ENCODE measurements at places on chromosomes 1 and 21.

GRCh38 chr1:213649373-213649772 is 338.4 kb upstream of the PROX1 start:
- DNase-seq, result no peak

DNA sequence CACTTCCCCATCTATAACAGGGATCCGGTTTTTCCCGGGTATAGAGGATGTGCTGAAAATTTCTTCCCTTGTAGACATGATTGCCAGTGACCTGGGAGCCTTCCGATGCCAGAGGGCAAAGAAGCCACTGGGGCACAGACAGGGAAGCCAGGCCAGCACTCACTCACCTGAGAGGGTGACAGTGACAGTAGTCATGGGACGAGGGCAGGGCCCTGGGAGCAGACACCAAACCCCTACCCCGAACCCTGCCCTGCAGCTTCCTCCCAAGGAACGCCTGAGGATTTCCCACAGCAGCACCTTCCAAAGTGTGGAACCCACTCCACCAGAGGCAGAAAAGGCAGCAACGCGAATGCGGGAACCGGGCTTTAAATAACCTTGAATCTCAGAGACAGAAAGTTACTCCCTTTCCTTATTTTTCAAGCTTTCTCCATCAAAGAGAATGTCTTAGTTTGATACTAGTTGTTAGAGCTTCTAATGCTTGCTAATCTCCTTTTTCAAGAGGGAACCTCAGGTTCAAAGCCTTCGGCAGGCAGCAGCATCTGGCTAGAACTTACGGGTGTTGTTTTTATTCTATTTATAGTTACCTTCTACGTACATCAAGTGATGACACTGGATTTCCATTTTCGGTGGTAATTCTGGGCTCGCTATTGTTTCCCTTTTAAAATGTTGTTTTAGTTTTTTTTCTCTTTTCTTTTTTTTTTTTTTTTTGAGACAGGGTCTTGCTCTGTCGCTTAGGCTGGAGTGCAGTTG is 2.8 kb downstream of the DDOST start:
- DNase-seq, result no peak

- DNase-seq, result peak; percentile 55
Measured at GRCh38 chr1:999725-1000356, at the start of gene HES4. Gene HES4 (minus strand): TSS chr1:1000097. CDS start chr1:999973, 124 bp downstream.

GRCh38 chr1:65980237-65980636 is 187.5 kb downstream of the PDE4B start:
- no peak for DNase-seq

GRCh38 chr1:118974661-118975060 is 13.5 kb downstream of the TBX15 start:
- DNase-seq, result no peak

DNA sequence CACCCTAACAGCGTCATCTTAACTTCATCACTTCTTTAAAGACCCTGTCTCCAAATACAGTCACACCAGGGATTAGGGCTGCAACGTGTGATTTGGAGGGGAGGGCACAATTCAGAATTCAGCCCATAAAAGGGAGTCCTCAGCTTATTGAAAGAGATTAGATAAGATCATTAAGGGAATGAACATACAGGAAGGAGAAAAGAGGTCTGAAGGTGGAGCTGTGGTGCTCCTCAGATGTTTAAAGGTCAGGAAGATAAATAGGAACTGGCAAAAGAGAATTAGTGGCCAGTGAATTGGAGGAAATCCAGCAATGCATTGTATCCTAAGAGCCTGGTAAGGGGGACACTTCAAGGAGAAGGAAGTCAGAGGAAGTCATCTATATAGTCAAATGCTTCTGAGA is 113.5 kb downstream of the PROX1 start:
- DNase-seq, result no peak

GRCh38 chr1:214248311-214249085 is 32.5 kb upstream of the SMYD2 start:
- no peak for DNase-seq

DNA sequence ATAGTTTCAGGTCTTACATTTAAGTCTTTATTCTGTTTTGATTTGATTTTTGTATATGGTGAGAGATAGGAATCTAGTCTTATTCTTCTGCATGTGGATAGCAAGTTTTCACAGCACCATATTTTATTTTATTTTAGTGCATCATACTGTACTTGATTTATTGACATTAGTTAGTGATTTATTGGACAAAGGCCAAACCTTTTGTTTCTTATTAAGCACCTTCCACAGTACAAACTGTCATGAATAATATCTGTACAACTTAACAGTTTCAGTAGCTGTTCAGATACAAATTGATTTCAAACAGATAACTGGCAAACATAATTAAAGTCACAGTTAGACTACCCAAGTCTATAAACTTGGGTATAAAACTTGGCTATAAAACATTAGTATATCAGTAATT is 15.8 kb downstream of the CD1D start:
- DNase-seq, result no peak

- DNase-seq, result no peak
Measured at GRCh38 chr21:30190554-30190953, 23.9 kb upstream of the CLDN17 start.

GRCh38 chr1:44826375-44827196 is 16.5 kb downstream of the PTCH2 start:
- DNase-seq, result no peak

DNA sequence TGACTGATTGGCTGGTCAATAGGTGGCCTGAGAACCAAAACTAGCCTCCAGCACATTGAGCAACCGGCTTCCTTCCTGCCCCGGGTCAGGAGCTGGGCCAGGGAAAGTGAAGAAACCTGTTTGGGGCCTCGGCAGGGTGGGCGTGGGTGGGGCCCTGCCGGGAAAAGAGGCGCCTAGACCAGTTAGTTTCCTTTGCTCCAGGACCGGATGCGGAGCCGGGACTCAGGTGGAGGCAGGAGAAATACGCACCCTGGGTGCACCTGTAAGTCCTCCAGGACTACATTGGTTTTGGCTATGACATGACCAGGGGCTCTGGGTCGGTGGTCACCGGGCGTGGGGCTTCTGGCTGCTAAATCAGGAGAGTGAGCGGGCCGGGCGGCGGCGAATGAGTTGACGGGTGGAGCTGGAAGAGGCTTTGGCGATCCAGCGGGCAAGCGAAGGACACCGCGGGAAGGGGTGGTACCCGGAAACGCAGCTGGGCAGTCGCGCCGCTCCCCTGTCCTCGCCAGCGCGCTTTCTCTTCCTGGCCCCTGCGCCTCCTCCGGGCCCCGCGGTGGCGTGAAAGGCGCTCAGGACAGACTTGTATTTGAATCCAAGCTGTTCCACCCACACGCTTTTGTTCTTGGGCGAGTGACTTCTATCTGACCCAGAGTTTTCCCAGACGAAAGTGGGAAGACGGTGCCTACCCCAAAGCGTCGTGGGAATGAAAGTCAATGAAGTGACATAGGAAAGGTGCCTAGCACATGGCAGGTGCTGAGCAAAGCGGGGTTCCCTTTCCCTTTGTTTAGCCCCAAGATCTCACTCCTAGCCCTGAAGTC is 30.6 kb upstream of the JUN start:
- no peak for DNase-seq

GRCh38 chr1:108114033-108114599 is 86.0 kb downstream of the SLC25A24 start:
- DNase-seq, result no peak

- no peak for DNase-seq
Measured at GRCh38 chr21:25491267-25491666, 116.0 kb downstream of the MRPL39 start.

- DNase-seq, result no peak
Measured at GRCh38 chr1:18642278-18643095, 11.8 kb downstream of the PAX7 start.

- DNase-seq, result no peak
Measured at GRCh38 chr1:26315874-26316850, 1.6 kb upstream of the CD52 start.

DNA sequence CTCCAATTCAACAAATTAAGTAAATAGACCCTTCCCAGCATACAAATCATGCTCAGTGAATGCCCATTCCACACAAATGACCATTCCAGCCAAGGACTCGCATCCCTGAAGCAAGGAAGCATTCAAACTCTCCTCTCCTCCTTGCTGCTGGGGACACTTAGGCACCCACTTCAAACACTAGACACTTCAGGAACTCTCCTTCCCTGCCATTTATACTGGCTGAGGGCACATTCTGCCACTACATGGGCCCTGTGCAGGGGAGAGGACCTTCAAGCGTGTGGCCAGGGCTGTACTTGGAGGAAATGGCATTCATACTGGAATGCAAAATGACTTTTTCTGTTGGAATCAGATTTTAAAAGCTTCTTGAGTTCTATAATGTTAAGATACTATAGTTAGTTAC is 22.3 kb downstream of the GJA5 start:
- no peak for DNase-seq

DNA sequence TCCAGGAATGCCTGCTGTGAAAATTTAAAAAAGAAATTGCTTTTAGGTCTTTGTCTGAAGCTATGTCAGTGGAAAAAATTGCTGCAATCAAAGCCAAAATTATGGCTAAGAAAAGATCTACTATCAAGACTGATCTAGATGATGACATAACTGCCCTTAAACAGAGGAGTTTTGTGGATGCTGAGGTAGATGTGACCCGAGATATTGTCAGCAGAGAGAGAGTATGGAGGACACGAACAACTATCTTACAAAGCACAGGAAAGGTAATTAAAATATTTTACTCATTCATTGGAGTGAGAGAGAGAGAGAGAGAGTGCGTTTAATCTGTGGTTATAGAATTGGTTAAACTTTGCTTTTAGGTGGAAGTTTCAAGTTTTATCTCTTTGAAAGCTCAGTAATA is 20.0 kb downstream of the CDC73 start:
- DNase-seq, result no peak

GRCh38 chr1:60427194-60427593 is 353.6 kb upstream of the C1orf87 start:
- no peak for DNase-seq

- no peak for DNase-seq
Measured at GRCh38 chr1:30403726-30404125, 319.7 kb downstream of the MATN1 start.

Measured in T follicular helper cell (primary cell).